Stimulated activated CD8-positive, alpha-beta memory T cell treated with anti-CD3 and anti-CD28 coated beads, Interleukin-15, amount 100 ng/mL, for 4 hours (primary cell): ENCODE measurements at places on chromosomes 13 and 19.

- no peak for DNase-seq
Measured at GRCh38 chr13:95659500-95659899, 15.0 kb upstream of the DZIP1 start.

DNA sequence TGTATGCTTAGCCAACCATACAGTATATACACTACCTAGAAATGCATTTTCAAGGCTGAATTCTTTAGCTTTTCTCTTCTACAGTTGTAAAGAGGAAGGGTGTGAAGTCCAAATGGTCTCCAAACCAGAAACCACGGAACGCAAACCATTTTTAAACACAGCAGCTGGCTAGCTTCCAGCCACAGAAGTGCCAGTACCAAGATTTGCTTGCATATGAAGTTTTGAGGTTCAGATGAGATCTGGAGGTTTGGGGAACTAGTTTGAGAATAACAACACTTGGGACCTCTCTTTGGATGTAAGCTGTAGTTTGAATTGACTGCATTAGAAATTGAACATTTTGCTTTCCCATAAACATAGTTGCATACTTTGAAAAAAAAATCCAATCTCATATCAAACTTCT, 1243.5 kb downstream of the EFNB2 start:
- no peak for DNase-seq

DNA sequence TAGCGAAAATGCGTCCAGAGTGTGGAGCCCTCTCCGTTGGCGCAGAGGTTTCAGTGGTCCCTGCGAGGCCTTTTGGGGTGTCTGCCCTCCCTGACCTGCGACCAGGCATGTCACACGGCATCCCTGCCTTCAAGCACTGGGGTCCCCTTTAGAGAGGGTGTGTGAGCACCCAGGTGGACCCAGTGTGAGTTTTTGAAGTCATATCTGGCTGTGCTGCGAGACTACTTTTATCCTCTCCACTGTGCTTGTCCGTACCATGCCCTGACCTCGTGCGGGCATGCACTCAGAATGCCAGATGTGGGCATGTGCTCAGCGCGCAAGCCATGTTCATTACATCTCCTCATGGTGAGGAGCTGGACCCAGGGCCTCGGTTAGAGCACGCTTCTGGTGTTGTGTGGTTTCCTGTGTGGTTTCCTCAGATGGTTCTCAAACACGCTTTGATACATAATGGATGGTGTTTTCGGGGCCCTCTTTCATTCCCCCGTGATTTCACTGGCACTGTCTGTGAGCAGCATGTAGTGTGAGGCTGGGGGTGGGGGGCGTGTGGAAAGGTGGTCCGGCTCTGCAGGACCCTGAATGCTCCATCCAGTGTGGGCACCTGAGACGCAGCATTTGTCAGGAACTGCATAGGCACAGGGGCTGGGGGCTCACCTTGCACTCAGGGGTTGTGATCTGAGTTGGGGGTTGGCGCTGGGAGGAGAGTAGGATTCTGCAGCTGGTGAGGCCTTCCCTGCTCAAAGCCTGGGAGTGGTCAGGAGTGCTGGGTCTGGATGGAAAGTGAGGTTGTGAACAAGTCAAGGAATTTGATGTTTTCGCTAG, 2.3 kb downstream of the TFDP1 start:
- no peak for DNase-seq

GRCh38 chr13:84934911-84935310, 864.3 kb downstream of the SLITRK6 start:
- DNase-seq = no peak

DNA sequence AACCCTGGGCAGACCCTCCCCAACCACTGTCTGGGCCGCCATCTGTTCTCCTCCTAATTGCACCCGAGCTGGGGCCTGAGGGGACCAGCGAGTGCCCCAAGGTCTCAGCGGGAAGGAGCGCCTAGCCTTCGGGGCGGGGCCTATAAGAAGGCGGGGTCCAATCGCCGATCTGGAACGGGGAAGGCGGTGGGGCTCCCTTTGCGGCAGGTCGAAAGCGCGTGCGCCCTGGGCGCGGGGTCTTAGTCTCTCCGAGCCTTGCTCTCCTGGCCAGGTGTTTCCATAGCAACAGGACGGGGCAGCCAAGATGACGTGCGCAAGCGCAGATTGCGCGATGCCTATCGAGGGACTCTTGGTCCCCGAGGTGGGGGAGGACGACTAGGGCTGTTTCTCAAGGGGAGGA, 2.8 kb downstream of the MAST1 start:
- DNase-seq = no peak

DNA sequence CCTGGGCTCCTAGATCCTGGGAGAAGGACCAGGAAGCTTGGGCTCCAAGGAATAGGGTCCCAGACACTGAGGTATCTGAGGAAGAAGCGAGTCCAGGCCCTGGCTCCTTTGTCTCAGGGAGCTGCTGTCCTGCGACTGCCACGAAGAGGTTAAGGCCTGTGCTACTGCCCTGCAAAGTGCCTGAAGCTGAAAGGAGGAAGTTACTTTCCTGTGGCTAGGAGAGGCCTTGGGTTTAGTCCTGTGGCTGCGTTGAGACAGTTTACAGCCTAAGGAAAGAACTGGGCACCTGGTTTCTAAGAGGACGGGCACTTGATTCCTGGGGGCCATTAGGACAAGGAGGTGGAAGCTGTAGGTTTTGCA, 2.8 kb downstream of the MYADM start:
- DNase-seq = no peak

DNA sequence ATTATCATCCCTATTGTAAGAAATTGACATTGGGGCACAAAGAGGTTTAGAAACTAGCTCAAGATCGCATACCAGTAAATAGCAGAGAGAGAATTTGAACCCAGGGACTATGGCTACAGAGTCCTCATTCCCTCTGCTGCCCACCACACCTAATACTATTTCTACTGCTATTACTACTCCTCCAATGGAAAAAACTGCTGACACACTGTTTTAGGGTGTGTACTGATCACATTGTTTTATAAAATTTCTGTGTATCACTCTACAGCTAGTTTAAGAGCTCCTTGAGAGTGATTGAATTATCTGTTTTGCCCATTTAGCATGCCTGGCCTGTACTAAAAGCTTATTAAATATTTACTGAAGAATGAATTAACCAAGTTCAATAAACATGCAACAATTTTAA, 552.4 kb downstream of the GPC5 start:
- no peak for DNase-seq

DNA sequence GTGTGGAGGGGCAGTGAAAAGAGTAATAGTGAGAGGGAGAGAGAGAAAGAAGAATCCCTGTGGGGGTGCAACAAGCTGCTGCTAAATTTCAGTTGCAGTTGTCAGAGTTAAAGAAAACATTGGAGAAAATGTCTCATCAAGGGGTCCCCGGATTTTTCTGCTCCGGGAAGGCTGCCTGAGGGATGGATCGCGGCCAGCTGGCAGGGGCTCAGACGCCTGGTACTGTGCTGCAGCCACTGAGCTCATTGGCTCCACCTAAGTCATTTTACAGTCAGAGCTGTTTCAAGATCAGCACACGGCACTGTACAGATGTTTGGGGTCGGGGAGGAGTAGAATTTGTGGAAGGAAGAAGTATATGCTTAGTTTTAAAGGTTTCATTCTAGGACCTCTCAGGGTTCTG, 106.2 kb downstream of the SHISA2 start:
- DNase-seq = no peak

DNA sequence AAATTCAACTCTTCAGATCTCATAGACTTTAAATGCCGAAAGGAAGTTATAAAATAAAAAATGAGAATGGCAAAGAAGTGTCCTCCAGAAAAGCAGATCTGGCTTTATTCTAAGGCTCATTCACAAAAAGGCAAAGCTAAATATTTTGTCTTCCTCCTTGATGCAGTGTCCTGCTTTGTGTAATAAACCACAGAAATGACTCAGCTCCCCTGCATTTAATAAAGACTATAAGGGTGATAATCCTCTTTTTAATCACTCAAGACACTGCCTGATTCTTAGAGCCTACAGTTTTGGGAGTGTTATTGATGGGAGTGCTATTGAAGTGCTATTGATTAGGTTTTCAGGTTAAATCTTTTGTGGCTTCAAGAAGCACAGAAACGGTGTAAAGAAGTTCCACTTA, 482.0 kb downstream of the PCDH20 start:
- no peak for DNase-seq

- no peak for DNase-seq
Measured at GRCh38 chr13:19289180-19289579, 107.6 kb upstream of the TUBA3C start.

GRCh38 chr19:29267701-29268100, 54.8 kb upstream of the UQCRFS1 start:
- DNase-seq = no peak

DNA sequence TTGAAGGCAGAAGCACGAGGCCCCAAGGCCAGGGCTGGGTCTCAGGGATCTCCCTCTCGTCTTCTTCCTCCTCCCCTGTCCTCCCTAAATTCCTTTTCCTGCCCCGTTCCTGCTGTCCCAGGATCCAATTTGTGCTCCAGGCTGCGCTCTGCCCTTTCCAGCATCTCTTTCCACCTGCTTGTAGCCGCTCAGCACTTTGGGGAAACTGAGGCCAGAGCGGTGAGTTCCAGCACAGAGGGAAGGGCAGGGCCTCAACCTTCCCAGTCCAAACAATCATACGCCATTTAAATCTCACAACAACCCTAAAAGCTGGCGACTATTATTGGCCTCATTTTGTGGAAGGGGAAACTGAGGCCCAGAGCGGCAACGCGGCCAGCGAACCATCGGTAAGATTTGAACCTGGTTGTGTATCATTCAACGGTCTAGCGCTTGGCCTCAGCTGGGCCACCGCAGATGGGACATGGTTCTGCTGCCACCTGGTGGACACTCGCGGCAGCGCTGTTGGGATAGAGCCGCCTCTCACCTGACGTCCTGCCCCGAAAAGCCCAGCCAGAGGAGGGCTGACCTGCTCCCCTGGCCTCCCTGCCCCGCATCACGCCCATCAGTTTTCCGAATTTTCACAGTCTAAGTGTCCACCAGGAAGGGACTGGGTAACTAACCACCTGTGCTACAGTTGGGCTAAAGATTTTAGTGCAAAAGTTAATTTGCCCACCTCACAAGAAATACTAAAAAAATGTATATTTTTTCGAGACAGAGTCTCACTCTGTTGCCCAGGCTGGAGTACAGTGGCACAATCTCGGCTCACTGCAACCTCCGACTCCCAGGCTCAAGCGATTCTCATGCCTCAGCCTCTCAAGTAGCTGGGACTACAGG, 4.2 kb upstream of the RPL18A start:
- DNase-seq = peak; percentile 73

DNA sequence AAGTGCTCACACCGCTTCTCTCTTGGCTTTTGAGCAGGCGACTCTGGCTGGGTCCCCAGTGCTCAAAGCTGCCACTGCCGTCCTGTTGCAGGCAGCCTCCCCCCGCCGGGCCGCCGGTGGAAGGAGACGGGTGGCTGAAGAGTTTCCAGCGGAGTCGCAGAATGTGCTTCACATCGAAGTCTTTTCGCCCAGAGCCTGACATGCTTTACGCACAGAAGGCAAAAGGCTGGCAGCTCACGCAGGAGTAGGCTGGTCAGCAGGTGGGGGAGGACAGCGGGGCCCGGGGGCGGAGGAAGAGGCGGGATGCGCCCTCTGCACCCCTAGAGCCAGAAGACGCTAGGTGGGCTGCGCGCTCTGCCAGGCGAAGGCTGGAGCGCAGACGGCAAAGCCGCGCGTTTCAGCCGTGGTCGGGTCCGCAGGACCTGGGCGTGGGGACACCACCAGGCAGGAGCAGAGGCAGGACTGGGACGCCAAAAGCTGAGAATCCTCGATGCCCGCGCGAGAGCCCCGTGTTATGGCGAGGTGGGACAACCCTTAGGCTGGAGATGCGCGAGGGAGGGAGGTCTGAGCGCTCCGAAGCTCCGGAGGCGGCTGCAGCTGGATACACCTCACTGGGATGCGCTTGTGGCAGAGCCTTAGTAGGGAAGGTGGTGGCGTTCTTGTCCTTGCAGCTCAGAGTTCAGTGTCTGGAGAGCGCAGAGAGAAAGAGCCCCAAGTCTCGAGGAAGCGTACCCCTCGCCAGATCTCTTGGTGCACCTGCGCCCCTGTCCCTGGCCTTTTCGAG, at the start of gene ATXN8OS:
Gene ATXN8OS (plus strand): TSS at position 329 of the 784 bp plus-strand sequence.
- no peak for DNase-seq

DNA sequence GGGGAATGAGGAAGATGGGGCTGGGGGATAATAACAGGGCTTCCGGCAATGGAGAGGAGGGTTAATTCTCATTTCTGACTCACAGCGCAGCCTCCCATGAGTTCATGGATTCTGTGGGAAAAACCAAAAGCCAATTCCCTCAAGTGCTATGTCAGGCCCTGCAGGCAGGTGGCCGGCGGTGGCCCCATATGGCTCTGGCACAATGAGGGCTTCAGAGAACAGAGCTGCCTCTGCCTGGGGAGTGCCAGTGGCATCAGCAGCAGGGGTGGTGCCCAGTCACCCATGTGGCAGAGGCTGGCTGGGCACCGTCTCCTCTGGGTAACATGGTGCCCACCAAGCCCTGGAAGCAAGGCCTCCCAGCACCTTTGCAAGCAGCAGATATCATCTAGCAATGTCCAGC, 69.1 kb downstream of the ALOX5AP start:
- DNase-seq = no peak

DNA sequence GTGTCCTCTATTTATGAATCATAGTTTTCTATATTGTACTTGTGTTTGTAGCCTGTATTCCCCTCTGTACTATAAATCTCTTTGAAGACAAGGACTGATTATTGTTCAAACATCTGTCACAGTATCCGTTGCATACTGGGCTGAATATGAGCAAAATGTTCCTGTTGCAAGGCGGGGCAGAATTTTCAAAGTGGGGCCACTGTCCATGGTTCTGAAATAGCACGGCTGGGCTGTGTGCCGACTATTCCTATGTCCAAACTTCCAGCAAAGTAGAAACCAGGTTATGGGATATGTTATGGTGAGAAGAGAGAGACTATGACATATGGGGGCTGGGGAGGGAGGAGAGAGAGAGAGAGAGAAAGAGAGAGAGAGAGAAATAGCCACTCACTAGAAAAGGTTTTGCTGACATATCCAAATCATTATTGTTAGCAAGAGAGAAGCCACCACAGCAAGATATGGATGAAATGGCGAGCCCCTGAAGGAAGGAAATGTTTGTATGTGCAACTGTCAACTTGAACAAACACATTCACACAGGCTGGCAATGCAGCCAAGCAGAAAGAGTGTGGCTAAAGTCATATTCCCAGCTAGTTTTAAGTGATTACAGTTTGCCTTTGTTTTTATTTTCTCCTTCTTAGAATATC, 107.0 kb upstream of the GPR12 start:
- no peak for DNase-seq

DNA sequence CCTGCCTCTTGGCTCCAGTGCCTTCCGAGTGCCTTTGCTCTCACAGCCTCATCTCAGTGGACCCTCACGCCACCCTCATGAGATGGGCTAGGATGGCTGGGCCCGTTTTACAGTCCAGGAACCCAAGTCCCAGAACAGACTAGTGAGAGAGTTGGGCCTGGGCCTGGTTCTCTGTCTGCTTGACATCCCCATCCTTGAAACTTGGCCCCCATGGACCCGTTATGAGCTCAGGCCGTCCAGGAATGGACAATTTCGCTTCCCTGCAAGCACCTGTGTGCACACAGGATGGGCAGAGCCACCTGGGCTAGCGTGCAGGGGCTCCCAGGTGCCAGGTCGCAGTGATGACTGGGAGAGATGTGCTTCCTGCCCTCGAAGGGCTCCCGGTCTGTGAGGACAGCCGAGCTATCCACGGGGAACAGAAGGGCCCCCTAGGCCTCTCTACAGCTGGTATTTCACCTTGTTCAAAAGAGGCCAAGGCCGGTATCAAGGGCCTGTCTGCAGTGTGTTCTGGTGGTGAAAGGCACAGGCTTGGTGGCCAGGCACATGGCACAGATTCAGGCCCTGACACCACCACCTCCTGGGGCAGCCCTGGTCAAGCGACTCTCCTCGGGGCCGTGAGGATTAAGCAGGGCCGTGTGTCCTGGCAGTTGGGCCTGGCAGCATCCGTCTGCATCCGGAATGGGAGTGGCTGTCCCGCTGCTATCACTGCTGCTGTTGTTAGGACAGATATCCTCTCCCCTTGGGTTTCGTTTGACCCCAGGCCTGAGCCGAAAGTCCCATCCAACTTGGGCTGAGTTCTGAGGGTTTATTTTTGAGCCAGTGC, 38.9 kb downstream of the CAPN12 start:
- DNase-seq = no peak
